ENCODE measurements at places on chromosomes 2 and 18. TPM values are rescaled to one million over a fixed set of nuclear protein-coding genes. Genes with fewer than 3 reads are reported as not detected.

The SERPINB5 gene
- 2.3 TPM for total RNA-seq

DNA sequence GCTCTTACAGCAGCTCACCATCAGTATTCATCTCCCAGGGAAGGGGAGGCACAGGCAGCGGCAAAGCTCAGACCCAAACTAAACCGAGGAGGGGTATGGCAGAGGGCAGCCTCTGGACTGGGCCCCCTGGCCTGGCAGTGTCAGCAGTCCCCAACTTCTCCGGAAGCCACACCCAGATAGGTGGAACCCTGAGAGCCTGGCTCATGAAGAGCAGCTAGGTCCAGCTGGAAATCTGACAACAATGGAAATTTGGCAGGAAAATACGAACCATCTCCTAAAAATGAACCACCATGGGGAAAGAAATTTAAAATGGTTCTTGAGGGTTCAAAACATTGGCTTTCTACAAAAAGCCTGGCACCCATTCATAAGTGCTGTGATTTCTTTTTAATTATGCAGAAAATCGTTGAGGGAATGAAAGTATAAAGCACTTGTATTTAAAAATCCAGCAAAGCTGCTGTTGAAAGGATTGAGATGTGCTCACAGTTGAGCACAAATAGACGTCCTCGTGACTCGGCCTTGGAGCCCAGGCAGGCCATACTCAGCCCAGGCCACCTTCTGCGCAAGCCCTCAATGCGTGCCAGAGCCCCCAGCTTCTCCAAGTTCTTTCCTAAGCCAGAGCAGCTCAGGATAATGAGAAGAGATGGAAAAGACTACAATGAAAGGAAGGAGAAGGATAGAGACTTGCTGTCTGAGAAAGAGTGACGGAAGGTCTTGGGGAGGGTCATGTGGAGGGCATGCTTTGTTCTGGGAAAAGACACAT is 93.0 kb downstream of the COL6A3 start:
- no peak for DNase-seq

- DNase-seq = no peak
Observed at GRCh38 chr2:240420206-240421104, 15.0 kb upstream of the GPC1 start.

DNA sequence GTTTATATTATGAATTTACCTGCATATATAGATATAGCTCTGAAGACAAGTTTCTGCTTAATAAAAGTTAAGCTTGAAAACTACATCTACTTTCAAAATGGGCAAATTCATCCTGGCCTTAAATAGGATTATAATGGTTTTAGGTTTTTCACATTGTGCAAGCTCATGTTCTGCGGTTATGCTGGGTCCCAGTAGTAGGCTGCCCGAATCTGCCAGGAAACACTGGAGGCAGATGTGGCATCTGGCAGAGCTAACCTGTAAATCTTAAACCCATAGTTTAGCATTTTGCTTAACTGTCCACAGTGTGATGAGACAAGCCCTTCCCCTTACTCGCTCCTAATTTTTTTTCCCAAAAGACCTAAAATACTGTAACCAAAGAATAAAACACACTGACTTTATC is 234.2 kb downstream of the TCF4 start:
- DNase-seq = no peak

DNA sequence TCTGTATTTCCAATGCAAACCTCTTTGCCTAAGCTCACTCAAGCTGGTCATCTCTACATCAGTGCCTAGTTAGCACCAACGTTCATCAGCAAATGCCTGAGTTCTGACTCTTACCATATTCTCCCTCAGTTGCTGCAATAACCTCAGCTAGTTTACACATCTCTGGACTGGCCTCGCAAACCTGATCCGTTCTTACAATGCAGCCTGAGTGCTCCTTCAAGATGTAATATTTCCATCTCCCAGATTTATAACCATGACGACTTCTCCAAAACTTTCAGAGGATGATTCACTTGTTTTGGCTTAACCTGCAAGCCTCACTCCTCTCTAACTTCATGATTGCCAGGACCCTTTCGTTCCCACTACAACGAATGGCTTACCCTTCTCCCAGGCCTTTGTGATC is 69.7 kb downstream of the DIPK1C start:
- no peak for DNase-seq

- DNase-seq = peak; percentile 39
Observed at GRCh38 chr2:138516030-138516704, 14.6 kb downstream of the SPOPL start.

- DNase-seq = no peak
Observed at GRCh38 chr2:29162204-29162928, 47.2 kb downstream of the CLIP4 start.

The LYPD1 gene
- total RNA-seq = 53.2 TPM

DNA sequence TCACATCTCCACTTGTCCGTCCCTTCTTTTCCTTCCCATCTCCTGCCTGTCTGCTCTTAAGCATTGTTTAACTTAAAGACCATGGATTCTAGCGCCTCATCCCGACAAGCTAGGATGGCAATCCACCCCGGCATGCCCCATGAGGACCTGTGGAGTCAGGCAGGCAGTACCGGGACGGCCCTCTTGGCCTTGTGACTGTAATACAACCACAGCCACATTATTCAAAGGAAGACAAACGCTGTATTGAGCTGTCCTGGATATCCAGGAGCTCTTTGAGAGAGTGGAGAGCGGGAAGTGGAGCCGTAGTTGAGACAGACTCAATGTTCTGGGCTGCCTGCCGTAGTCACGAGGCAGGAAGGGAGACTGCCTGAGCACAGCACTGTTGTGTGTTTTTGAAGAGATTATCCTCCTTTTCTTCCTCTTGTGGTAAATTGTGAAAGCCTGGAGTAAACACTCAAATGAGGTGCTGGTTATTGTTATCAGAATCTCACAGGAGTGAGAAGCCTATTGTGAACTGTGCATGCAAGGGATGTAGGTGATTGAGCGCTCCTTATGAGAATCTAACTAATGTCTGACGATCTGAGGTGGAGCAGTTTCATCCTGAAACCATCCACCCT is 929.8 kb upstream of the CNTNAP5 start:
- no peak for DNase-seq

DNA sequence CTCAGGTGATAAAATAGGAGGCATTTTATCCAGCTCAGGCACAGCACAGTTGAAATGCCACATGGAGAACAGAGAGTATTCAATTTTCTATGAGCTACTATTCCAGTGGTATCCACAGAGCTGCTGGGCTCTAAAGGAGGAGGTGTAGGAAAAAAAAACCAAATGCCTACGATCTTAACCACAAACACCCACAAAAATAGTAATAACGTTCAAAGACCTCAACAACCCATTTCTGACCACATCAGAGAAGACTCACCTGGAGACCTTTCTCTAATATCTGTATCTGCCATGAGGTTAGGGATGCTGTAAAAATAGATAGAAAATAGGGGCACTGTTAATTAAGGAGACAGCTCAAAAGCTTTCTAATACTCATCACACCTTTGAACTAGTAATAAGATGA is 294.6 kb upstream of the PARD3B start:
- DNase-seq = no peak

The MALL gene
- 6.1 TPM for total RNA-seq

GRCh38 chr2:230602562-230603230 is 109.9 kb upstream of the CAB39 start:
- DNase-seq = no peak

DNA sequence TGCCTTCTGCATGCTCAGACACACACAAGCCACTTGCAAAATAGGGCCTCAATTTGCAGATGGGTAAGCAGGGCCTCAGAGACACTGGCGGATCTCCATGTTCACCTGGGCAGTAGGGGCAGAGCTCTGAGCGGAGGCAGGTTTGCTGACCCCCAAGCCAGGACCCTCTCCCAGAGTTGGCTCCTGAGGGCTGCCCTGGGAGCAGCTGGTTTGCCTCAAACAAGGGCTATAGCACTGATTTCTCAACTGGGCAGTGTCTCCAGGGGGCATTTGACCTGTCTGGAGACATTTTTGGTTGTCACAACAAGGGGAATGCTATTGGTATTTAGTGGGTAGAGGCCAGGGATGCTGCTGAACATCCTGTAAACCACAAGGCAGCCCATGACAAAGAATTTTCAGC is 11.6 kb downstream of the GLI2 start:
- DNase-seq = no peak

GRCh38 chr18:72783530-72783929 is 84.3 kb downstream of the NETO1 start:
- no peak for DNase-seq

The DYSF gene
- total RNA-seq = 42.8 TPM

DNA sequence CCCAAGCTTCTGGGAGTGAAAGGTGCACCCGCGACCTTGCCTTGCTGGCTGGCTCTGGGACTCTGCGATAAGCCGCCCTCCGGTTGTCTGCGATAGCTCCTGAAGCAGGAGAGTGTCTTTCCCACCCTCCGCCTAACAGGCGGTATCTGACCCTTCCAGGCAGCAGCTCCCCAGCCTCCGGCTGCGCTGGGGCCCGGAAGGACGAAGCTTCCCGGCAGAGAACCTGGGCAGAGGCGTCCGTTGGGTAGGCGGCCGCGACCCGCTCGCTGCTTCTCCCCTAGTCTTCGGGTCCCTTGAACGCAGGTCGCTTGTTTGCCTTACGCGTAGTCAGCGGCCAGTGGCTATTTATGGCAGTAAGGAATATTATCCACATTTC is 446 bp upstream of the RHBDD1 start:
- no peak for DNase-seq

- DNase-seq = no peak
Observed at GRCh38 chr2:229270551-229271410, at the start of gene PID1. TSS of gene PID1 (minus strand) at chr2:229271287. CDS start at chr2:229271043, 244 bp downstream.

DNA sequence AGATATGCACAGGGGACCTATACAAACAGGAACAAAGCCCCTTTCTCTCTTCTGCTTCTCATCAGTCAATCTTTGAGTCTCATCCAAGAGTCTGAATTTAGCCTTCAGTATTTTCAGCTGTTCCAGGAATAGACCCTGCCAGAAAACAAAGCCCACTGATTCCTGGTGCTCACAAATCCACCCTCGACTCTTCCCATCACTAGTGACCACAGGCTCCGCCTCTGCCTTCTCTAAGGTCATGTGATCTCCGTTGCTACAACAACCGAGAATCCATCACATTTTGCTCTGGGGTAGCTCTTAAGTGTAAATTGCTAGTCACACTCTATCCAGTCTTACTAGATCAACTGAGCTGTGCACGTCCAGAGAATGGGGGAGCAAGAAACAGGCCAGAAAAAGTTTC is 46.4 kb upstream of the SPTBN1 start:
- DNase-seq = no peak

DNA sequence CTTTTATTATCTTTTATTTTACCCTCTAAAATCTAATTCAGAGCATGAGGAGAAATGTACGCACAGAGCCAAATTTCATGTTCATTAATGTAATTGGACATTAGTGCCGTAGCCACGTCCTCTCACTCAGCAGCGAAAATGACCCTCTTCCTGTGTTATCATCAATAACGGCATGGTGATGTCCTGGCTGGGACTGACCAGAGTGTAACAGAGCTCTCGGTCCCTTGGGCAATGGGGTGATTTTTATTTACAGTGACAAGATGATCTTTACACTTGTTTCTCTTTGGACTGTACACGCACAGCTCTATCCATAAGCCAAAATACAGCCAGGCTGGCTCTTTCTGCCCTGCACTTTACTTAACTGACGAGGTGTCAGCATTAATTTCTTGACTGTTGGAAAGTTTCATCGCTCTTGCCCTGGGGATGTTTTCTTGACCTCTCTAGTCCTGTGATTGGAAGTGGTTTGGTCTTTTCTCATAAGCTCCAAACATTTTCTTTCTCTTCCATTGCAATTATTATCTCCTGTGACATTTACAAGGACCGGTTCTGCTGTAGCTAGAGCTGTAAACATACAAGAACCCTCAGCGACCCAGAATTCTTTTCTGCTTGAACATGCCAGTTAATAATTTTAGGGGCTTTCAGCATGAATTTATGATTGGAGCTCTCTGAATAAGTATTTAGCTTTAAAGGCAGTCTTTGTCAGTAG is 308.0 kb upstream of the PIK3C3 start:
- DNase-seq = no peak

GRCh38 chr2:128371248-128371630 is 52.6 kb upstream of the HS6ST1 start:
- DNase-seq = no peak

GRCh38 chr2:190716176-190716807 is 67.4 kb downstream of the NAB1 start:
- DNase-seq = no peak

- no peak for DNase-seq
Observed at GRCh38 chr2:206452242-206452641, 8.9 kb downstream of the ADAM23 start.

The COLEC11 gene
- not detected for total RNA-seq

- no peak for DNase-seq
Observed at GRCh38 chr2:98704499-98705332, 26.2 kb downstream of the MGAT4A start.

The PROKR1 gene
- not detected for total RNA-seq

- no peak for DNase-seq
Observed at GRCh38 chr2:64996871-64997307, 7.7 kb downstream of the SLC1A4 start.

DNA sequence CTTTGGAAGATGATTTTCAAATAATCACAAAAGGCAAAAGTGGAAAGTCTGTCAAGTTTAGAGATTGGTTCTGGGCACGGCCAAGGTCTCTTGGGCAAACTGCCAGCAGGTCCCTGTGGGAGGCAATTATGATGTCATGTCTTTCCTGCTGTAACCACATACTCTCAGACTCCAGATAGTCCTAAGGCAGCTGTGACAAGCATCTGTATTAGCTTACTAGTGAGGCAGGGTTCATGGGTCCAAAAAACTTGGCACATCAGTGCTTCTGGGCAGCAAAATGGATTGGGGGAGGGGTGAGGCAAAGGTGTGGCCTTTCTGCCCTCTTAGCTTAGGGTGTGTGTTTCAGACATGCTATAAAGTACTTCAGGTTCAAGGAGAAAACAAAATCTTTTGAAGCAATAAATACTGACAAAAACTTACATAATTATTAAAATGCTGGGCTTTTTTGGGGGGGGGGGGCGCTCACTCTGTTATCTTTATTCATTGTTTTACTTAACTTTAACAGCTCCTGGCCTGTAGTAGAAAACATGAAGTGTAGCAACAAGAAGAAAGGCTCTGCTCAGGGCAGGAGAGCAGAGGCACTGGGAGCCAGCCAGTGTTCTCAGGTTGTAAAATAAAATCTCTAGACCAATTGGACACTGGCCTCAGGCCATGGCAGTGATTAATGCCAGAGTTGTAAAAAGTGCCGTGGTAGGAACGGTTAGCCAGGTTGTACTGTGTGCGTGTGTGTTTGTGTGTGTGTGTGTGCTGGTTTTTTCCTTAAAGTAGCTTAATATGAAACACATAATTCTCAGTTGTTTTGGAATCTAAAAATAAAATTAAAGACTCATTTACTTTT is 14.3 kb upstream of the TANC1 start:
- DNase-seq = peak; percentile 91

DNA sequence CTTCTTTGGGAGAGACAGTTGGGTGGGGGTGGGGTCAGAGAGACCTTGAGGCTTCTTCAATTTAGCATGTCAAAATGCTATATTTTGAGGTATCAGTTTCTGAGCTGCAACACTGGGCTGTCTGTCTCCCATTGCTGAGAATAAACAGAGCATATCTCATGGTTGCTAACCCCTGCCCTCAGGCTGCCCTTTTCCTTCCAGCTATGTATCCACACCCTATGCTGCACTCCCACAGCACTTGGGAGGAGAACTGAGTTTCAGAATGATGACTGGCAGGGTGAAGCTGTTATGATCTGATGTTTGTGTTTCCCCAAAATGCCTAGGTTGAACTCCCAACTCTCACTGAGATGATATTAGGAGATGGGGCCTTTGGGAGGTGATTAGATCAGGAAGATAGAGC is 794.0 kb downstream of the RNF144A start:
- DNase-seq = no peak

The SPP2 gene
- not detected for total RNA-seq

The NTSR2 gene
- total RNA-seq = not detected

The TTC39C gene
- total RNA-seq = 19.7 TPM

The TNS1 gene
- total RNA-seq = 54.5 TPM

- no peak for DNase-seq
Observed at GRCh38 chr2:136310005-136310495, 192.1 kb upstream of the CXCR4 start.

- no peak for DNase-seq
Observed at GRCh38 chr2:20623241-20623640, 27.7 kb downstream of the HS1BP3 start.

Measured in kidney epithelial cell (primary cell).